ENCODE measurements at places on chromosomes 11 and 22.

GRCh38 chr11:111745719-111746504 is 20.3 kb downstream of the PPP2R1B start:
- DNase-seq: no peak

DNA sequence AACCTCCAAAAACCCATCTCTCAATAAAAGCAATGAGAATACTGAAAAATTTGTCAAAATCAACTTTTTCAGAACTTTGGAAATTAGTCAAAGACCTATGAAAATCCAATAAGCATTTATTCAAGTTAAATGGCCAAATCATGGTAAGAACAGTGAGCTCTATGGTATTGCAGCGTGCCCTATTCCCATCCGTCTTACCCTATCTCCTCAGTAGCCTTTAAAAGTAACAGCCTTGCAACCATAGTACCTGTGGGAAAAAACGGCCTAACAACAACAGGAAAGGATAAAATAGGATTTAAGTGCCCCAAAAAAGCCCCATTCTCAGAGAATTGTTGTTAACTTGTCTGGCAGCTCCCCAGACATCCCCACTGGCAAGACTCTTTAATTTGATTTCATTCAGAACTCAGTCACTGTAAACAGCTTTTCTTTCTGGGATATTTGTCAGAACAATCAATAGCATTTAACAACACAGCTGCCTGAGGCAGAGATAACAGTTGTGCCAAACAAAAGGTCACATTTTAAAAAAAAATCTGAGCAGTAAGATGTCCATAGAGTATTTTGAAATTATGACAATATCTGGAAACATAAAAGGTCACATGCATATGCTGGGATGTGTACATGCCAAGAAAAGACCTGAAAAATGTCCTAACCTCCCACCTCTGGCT is 18.8 kb upstream of the MS4A8 start:
- DNase-seq: no peak

DNA sequence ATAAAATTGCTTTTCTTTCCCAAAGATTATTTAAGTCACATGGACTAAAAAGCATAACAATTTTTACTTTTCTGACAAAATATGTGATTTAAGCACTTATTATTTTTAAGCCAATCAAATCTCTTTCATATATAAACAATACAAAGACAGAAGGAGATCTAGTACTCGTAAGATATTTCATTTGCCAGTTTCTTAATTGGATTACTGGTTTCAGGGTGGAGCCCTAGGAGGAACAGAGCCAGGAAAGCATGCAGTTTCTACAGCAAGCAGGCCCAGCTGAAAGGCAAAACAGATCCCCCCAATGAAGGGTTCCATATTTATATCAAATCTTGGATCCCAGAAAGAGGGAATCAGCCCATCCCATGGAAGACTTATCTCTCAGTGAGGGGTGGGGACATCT is 177.0 kb downstream of the KIF18A start:
- DNase-seq: no peak

- peak; percentile 58 for DNase-seq
Observed at GRCh38 chr11:125345421-125346178, 150.5 kb downstream of the FEZ1 start.

- no peak for DNase-seq
Observed at GRCh38 chr11:22339611-22340010, 1.4 kb downstream of the SLC17A6 start.

- no peak for DNase-seq
Observed at GRCh38 chr11:66329165-66329673, 7.0 kb downstream of the RIN1 start.

DNA sequence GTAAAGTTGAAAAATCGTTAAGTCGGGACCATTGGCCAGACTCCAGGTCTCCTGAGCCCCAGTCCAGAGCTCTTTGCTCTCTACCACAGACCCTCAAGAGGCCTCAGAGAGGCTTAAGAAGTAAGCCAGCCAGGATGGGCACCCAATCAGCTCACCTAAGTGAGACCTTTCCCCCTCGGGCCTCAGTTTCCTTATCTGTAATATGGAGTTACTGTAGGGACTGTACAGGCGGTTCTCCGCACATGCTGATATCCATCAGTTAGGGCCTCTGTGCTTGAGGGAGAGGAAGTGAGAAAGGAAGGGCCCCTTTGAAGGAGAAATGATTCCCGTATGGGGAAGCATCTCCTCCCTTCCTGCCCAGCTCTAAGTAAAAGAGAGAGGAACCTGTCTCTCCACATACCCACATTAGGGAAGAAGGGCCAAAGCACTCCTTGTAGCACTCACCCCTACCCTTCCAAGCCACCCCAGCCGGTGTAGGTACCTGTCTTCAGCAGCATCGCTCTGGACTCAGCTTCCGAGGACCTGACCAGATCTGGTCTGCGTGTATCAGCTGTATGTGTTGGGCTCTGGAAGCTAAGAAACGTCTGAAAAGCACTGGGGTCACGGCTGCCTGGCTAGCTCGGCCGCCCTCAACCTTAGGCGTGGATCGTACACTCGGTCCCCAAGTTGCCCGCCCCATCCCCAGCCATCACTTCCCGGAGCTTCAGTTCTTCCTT is 653 bp downstream of the NAGA start:
- no peak for DNase-seq

- no peak for DNase-seq
Observed at GRCh38 chr22:36769541-36770512, 6.1 kb downstream of the IFT27 start.

GRCh38 chr11:65386307-65387140 is at the start of gene FRMD8:
Gene FRMD8 (plus strand): TSS chr11:65386637. CDS start chr11:65387037, 400 bp downstream.
- peak; percentile 86 for DNase-seq

DNA sequence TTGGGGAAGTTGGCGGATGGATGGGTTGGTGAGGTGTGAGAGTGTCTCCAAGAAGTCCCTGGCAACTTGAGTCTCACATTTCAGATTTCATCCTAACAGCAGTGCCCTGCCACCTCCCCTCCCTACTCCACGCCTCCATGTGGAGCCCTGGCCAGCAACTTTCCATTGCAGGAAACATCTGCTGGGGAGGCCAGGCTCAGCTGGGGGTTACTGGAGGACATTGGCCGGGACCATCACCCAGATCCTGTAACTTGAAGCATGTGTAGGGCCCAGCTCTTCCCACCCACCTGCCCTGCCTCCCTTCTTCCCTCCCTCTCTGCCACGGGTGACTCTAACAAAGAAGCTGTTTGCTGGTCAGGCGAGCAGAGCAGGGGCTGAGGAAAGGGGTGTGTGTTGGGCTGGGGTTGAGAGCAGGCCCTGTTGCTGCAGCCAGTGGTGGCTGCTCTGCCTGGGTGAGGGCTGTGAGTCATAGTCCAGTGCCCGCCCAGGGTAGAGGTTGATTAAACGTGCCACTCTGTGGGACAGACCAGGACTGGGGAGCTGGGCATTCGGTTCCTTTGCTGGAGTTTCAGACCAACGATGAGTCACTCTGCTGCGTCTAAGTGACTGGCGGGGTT is 64.0 kb downstream of the SCN3B start:
- DNase-seq: no peak

DNA sequence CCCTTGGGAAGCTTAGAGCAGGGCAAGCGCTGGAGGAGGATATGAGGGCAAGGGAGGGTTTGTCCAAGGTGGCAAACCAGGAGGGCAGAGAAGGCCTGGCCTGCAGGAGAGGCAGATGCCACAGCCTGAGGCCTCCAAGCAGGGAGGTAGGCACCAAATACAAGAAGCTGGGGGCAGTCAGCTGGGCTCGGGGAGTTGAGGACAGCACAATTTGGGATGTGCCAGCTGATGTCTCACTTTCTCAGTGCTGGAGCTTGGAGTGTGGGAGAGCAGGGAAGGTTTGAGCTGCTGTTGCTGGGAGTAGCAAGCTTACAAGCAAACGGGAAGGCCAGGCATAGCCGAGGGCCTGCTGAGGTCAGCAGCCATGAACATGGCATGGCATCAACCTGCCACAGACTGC is 4.0 kb downstream of the ZDHHC24 start:
- no peak for DNase-seq

DNA sequence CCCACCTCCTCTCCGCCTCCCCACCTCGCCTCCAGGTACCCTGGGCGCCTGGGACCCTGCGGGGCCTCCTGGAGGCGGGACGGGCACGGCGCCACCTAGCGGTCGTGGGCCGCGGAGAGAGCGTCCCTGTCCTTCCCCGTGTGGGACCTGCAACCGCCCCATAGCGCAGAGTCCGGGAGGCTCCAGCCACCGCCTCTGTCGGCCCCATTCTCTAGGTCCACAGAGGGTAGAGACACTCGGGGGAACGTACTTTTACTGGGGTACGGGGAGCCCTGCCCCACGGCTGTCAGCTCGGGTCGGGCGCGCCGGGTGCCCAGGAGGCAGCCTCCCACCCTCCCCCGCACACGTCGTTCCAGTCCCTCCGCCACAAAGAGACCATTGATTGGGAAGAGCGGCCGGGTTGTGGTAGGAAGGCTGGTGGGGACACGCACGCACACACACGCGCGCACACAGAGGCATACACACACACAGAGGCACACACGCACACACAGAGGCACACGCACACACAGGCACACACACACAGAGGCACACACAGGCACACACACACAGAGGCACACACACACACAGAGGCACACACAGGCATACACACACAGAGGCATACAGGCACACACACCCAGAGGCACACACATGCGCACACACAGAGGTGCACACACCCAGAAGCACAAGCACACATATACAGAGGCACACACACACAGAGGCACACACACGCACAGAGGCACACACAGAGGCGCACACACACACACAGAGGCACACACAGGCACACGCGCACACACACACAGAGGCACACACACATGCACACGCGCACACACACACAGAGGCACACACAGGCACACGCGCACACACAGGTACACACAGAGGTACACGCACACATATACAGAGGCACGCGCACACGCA is 12.6 kb upstream of the NECTIN1 start:
- no peak for DNase-seq

DNA sequence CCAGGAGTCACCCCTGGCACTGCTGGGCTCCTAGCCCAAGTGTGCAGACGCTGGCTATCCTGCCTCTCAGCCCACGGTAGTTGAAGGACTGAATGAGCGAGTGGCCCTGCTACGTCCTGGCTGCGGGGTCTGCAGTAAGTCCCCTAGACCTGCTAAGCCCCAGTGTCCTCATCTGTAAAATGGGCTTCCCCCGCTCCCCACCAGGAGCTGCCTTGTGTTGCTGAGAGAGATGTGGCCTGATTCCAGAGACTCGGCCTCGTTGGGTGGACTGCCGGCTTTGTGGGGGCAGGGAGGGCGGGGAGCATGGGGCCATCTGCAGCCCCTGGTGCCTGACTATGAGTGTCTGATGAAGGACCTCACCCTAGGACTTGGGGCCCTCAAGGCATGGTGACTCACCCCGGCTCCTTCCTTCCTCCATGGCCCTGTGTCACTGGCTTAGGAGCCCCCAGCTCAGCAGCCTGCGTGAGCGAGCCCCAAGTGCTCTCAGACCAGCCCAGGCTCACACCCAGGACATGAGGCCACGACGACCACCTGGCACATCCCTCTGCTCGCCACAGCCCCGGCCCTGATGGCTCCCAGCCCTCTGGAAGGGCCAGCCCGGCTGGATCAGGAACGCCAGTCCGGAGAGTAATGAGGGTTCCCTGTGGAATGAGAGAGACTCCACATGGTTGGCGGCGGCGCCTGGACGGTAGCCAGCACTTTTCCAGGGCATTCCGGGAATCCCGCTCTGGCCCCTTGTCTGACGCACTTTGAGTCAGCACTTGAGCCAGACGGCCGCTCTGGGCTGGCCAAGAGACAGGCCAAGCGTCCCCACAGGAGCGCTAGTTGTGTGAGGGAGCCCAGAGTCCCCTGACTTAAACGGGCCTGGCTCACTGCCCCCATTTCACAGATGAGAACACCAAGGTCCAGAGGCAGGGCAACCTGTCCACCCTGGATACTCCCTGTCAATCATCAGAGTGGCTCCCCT is 50.5 kb upstream of the SHISAL1 start:
- no peak for DNase-seq

DNA sequence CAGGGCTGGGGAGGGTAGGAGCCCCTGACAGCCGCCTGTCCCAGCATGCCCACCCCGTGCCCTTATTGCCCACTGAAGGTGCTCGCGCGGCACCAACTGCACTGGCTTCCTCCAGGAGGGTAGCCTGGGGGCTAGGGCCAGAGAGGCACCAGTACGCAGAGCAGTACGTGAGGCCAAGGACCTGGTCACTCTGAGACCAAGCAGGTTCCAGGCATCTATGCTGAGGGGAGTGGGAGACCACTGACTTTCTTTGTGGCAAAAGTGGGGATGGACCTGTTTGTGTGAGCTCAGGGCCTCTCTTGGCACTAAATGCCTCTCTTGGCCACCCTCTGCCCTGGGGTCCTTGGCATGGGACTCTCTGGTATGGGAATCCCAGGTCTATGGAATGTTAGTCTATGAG is 10.8 kb downstream of the GP1BB start:
- no peak for DNase-seq

GRCh38 chr11:85828640-85828978 is 17.7 kb upstream of the SYTL2 start:
- DNase-seq: no peak

DNA sequence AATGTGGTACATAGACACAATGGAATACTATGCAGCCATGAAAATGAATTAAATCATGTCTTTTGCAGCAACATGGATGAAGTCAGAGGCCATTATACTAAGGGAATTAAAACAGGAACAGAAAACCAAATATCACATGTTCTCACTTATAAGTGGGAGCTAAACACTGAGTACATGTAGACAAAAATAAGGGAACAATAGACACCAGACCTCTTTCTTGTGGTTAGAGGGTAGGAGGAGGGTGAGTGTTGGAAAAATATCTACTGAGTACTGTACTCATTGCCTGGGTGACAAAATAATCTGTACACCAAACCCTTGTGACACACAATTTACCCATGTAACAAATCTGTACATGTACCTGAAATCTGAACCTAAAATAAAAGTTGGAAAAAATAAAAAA is 59.1 kb upstream of the ANO5 start:
- no peak for DNase-seq

DNA sequence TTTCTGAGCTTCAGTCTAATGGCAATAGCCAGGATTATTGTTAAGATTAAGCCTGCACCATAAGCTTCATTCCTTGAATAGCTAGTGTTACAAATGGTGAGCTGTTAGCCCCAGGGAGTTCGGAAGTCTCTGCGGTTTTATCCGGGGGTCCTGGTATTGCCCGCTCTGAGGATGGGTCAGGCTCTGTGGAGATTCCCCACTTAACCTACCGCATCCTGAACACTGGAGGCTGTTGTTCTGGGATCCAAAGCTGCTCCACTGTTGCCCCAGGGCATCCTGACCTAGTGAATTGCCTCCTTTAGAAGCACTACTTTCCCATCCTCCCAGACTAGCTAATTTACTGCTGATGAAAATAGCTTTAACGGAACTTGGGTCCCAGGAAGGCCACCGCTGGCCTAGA is 14.5 kb upstream of the PEX26 start:
- DNase-seq: no peak

GRCh38 chr11:120964857-120965256 is 59.0 kb upstream of the TBCEL start:
- no peak for DNase-seq

DNA sequence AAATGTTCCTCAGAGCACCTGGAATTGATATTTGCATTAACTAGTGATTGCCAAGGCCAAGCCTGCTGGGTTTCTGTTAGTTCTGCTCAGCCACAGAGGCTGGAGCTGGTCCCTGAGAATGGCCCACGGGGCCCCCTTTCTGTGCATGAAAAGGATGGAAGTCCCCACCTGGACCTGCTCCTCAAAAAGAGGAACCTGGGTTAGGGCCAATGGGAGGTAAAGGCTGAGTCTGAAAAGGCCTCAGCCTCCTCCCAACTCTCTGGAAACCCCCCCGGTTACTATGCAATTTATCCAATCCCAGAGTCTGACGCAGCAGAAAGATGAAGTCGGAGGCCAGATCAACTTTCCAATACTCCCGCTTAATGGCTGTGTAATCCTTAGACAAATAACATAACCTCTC is 6.8 kb upstream of the CREB3L1 start:
- DNase-seq: no peak
